ENCODE measurements at places on chromosomes 16 and 17.

DNA sequence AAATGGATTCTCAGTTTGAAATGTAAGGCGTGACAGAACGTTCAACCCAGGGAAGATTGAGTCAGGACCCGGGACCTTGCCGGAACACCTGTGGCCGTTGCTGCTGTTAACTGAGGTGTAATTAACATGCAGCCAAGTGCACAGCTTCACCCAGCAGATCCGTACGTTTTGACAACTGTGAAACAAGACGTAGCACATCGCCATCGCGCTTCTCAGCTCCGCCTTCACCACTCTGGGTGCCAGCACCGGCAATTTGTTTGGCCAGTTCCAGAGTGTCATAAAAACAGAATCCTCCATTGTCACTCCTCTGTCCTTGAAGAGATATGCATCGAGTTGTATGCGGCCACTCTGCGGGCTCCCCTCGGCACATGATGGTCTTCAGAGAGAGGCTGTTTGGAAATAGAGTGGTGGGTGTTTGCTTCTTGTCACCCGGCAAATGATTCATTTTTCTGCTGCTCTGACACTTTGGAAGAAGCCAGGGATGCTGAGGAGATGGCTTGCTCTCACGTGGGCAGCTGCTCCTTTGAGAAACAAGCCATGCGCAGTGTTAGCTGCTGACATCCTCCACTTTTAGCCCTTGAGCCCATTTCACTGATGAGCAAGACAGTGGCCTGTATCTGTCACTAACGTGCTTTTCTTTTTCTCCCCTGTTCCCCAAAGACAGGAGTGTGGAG, 22.6 kb downstream of the NAA60 start:
- no peak for DNase-seq

- no peak for DNase-seq
These were observed 108.3 kb downstream of the RBFOX1 start for GRCh38 chr16:7440886-7441400.

DNA sequence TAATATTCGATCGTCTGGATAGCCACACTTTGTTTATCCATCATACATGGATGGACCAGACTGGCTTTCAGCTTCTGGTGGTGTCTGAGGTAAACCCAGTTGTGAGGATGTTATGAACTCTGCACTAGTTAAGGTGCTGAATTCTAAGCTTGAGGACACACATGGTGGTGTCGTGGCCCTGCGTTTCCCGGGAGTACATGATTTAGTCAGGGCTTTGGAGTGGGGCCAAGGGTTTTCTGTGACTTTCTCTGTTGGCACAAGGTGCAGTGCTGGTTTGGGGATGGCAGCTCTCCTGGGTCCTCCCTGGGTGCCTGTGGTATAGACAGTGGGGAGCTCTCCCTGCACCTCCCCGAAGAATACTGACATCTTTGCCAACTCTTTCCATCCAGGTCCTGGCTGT, 116.6 kb downstream of the SPECC1 start:
- no peak for DNase-seq

GRCh38 chr17:49054342-49055092, 57.3 kb downstream of the IGF2BP1 start:
- no peak for DNase-seq

DNA sequence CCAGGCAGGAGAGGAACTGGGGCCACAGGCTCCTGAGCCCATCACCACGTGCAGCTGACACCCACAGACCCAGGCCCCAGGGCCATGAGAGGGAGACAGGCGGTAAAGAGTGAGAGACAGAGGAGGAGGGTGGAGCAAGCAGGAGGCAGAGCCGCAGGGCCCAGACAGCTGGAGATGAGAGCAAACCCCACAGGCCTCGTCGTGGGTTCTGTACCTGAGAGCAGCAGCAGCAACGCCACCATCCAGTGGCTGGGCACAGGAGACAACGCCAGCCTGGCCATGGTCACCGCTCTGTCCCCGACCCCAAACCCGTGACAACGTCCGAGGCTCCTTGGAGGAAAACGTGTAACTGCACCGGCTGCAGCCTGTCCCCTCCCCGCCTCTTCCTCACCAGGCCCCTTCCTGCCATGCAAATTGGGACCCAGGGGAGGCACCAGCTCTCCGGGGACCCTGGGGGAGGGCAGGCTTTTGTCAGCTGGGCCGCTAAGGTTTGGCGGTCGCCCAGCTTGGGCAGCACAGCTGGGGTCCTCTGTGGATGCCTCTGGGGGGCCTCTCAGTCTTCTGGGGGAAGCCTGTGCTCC, at the start of gene CD79B:
Gene CD79B, minus strand, starts transcription at position 351 of the 581 bp plus-strand sequence. Its CDS starts 70 bp downstream, at position 281.
- DNase-seq = peak; percentile 26

DNA sequence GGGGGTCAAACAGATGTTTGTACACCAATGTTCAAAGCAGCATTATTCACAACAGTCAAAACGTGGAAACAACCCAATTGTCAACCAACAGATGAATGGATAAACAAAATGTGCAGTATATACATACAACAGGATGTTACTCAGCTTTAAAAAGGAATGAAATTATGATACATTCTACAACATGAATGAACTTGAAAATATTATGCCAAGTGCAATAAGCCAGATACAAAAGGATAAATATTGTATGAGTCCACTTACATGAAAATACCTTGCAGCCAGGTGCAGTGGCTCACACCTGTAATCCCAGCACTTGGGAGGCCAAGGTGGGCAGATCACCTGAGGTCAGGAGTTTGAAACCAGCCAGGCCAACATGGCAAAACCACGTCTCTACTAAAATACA, 39.9 kb downstream of the UBE2G1 start:
- DNase-seq = no peak

DNA sequence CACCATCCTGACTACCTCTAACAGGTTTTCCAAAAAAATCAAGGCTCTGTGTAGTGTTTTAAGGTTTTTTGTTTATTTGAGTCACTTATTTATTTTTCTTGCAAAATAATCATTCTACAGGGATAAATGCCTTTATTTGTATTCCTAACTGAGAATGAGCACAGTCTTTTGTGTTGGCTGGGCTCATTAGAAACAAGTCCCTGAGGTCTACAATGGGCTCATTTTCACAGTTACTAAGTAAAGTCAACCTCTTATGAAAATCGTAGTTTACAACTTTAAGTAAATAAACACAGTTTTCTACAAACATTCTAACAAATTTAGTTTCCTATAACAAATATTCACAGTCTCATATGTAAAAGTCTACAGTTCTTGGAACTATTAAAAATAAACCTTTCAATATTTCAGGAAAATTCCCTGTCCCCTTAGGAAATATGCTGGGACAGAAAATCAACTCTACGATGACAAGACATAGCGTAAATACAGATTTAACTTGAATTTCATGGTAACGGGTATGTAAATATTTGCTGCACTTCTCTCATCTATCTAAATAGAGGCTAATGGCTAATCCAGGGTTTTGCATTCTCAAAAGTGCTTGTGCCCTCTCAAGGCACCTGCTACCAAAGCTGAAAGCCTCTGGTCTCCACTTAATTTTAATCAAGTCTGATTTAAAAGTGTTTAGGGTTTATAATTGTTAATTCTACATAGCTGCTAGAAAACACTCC, 31.5 kb upstream of the CDH5 start:
- DNase-seq = no peak

DNA sequence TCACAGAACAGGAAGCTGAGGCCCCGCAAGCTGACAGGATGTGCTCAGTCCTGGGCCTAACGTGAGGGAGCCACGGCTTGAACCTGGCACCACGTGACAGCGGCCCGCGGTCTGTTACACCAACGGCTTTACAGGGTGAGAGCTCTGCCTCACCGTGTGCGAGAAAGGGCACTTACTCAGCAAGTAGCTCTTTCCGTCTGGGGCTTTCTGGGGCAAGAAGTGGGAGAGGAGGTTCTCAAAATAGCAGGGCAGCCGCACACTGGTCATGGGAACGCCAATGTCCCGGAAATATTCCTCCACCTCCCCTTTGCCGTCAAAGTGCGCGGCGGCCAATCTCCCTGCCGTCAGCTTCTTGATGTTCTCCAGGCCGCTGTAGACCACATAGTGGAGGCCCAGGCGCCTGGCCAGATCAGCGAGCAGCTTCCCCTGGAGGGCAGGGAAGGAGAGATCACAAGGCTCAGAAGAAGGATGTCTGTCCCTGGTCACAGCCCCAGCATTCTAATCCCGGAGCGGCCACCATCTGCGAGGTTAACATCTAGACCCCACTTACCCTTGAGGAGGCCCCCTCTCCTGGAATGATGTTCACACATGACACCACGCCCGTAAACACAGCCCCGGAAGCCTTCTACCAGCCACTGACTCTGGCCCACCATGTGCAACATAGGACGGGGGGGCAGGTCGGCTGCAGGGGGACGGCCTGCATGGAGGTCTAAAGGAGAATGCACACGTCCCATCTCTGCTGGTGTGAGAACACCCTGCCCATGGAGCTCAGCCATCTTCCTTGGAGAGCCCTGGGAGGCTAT, 8.2 kb downstream of the NMRAL1 start:
- DNase-seq = no peak

DNA sequence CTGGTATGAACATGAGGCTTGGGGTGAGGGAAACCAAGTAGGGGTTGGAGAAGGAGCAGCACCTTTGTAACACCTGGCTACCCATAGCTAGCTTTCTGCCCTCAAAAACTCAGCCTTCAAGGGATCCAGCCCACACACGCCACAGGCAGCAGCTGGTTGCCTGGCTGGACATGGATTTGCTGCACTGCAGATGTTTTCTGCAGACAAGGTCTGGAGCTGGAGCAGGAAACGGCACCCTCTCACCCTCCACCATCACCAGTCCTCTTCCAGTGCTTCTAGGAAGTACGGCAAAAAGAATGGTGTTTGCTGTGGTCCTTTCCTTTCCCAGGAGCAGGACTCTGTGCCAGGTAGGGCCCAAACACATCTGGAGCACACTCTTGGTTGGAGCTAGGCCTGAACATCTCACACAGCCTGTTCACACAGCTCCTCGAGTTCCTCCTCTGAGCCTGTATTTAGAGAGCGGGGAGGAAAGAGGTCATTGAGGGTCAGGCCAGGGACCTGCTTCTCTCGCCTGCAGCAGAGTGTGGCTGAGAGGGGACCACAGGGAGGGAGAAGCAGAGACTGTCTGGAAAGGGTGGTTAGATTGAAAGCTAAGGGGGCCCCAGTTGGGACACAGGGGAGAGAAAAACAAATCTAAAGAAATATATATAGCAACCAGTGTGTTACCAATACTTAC, 2.7 kb upstream of the SUPT4H1 start:
- DNase-seq = no peak

DNA sequence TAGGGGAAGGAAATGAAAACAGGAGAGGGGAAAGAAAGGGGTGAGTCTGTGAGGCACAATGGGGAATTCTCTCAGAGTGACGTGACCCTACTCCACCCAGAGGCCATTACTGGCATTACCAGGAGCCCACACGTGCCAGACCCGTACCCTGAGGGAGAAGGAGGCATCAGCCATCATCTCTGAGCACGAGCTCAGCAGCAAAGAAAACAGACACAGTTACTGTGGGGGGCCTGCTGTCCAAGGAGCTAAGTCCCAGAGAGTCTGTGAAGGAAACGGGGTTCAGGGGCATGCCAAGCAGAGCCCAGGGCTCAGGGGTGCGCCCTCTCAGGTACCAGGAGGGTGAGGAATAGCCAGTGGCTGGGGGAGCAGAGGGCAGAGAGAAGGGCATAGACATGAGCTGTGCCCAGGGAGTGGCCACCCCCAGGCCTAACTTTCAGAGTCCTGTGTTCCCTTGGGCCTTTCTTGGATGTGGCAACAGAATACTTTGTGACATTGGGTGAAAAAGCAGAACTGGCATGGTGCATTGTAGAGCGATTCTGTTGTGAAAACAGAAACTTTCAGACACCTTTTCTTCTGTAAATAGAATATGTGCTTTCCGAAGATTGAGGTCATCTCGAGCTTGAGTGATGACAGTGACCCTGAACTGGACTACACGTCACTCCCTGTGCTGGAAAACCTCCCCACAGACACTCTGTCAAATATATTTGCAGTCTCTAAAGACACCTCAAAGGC, 11.3 kb downstream of the TAF1C start:
- no peak for DNase-seq

Measured in GDM1 (cell line).